ENCODE measurements at places on chromosomes 5 and 9.
A peak's percentile ranks its signal among the peaks of the same experiment; 100 is the strongest.

GRCh38 chr9:34647651-34648050, 1.2 kb downstream of the GALT start:
- no peak for DNase-seq

GRCh38 chr5:53469946-53470687, 10.3 kb upstream of the FST start:
- DNase-seq = peak; percentile 17

- DNase-seq = no peak
Observed at GRCh38 chr5:174180639-174181038, 135.1 kb downstream of the NSG2 start.

GRCh38 chr5:38323645-38324295, 65.4 kb downstream of the EGFLAM start:
- DNase-seq = no peak

GRCh38 chr9:106066940-106067524, 372.7 kb downstream of the TMEM38B start:
- DNase-seq = no peak

GRCh38 chr9:126842977-126843799, 17.3 kb upstream of the ZBTB34 start:
- DNase-seq = no peak

- DNase-seq = no peak
Observed at GRCh38 chr5:36939969-36940858, 63.6 kb downstream of the NIPBL start.

DNA sequence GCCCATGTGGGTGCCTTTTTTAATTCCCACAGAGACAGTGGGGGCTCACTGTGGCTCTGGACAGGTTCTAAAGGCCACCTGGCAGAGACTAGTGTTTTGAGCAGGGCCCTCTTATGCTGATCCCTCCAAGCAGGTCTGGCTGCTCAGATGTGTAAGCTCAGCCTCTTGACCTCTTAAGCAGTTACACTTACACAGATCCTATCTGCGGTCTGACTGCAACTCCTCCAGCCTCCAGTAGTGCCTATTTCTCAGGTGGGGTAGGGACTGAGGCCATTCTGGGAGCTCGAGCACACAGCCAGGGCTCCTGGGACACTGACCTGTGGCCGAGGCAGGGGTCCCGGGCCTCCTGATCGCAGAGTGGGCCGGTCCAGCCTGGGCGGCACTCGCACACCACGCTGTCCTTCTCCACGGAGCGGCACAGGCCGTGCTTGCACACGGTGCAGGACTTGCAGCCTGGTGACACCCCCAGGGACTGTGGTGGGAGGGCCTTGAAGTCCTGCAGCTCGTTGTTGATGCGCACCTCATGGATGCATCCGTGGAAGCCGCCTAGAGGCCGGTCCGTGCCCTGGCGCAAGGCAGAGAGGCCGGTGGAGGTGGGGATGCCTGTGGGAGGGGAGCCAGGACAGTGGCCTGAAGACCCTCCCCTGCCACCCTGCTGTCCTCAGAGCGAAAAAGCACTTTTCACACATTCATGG, 91.9 kb upstream of the PANK3 start:
- DNase-seq = no peak

DNA sequence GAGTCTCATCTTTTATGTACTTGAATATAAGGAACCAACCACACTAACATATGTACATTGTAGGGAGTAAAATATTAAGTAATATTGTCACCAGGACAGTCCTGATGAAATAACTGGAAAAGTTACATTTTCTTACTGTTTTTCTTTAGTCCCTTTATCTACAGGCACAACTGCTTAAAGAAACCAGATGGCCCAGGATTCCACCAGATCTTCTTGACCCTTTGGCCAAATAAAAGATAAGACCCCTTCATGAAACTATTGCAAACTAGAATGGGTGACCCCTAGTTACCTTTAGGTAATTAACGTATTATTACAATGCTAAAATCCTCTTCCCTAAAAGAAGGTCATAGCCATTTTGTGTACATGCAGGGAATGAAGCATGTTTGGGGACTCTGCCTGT, 106.3 kb upstream of the FTMT start:
- DNase-seq = no peak

DNA sequence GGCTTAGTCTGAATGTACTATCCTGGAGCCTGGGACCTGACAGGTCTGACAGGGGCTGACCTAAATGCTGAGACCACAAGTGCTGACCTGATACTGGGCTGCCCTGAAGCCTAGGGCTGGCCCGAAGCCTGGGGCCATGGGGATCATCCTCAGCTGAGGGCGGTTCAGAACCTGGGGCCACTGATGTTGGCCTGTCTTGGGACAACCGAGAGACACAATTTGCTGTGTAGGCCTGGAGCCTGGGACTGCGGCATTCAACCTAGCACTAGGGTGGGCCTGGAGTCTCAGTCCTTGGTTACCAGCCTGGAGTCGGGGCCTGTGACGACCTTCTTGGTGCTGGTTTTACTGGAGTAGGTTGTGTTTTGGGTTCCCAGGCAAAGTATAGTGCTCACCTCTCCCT, 46.3 kb downstream of the SRFBP1 start:
- no peak for DNase-seq

DNA sequence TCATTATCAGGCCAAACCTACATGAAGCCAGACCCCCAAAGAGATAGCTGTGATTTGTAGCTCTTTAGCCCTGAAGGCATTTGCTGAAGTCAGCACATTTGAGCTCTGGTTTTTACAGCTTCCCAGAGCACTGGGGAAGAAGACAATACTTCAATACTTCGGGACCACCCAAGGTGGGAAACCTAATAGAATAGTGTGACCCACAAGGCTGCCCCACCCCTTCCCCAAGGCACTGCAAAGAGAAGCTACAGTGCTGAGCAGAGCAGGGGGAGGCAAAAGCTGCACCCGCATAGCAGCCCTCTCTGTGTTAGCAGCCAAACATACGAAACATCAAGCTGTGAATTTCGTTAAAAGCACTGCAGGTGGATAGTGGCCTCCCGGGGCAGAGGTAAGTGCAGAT, 87.3 kb downstream of the HSD17B3 start:
- DNase-seq = no peak

DNA sequence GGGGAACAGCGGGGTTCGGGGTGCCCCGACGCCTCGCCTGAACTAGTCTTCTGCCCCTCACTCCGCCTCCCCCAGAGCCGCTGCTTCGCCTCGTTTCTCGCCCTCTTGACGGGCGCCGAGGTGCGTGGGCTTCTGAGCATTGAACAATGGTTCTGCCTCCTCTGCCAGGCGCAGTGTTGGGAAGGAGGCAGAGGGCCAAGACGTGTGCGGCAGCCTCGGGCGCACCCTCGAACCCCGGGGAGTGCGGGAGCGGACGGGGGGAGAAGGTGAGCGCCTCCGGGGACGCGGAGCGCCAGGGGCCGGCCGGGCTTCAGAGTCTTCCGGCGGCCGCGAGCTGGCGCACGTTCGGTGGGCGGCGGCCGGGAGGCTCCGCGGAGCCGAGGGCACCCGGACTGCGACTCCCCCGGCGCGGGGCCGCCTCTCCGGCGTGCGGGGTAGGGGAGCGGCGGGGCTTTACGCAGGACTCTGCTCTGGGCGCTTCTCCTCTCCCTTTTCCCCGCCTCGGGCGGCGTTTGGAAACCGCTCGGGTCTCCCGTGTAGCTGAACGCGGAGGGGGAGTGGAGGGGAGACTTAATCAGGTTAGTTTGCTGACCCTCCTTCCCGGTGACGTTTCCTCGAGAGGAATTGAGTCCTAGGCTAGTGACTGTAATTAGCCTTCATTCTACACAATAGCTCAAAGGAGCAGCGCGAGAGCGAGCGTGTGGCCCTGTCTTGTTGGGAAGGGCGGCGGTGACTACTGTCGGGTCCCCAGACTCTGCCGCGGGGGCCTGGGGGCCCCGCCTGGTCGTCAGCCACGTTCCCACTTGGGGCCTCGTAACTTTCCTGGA, 1.1 kb downstream of the VLDLR start:
- peak; percentile 69 for DNase-seq

DNA sequence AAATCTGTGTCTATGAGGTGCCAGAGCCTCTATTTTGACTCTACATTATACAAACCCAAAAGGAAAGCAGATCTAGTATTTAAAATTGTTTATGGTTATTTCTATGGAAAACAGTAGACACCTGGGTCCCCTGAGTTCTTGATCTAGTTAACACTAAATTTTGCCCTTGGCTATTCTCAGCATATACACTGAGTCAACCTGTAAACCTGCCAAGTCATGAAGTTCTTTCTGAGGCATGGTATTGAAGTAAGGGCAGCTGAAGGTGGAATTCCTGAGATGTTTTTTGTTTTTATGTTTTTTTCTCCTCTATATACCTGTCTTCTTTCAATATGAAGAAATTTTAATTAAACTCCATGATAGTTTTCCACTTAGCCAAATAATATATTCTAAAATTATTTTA, 120.2 kb downstream of the PDE4D start:
- no peak for DNase-seq

GRCh38 chr9:104177003-104177611, 83.0 kb downstream of the SMC2 start:
- peak; percentile 11 for DNase-seq

- DNase-seq = no peak
Observed at GRCh38 chr9:17816431-17817027, 237.7 kb downstream of the SH3GL2 start.

DNA sequence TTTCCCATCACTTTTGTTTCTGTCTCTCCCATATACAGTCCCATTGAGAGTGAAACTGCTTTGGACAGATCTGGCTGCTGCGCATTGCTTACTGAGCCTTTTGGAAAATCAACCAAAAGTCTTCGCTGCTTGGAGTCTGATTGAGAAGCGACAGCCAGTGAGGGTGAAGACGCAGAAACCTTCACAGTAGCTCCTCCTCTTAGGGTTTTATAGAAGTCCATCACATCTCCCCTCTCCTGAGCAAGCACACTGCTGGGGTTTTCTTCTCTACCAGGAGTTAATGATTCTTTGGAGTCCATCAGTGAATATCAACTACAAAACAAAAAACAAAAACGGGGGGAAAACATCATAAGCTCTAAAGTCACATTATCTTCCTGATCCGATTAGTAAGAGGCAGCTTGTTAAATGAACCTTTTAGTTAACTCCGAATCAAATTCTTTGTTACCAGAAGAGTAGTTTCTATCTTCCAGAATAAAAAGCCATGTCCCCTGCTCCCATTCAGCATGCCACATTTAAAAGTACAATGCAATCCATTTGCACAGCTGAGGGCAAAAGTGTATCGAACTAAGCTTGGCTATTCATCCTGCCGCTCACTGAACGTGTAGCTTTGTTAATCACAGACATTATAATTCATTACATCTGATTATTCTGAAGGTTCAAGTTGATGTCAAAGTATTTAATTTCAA, 2.8 kb downstream of the NR3C1 start:
- DNase-seq = no peak

- DNase-seq = peak; percentile 31
Observed at GRCh38 chr9:33690143-33690933, 105.0 kb upstream of the PRSS3 start.

GRCh38 chr5:175697846-175698245, 40.0 kb downstream of the HRH2 start:
- no peak for DNase-seq

DNA sequence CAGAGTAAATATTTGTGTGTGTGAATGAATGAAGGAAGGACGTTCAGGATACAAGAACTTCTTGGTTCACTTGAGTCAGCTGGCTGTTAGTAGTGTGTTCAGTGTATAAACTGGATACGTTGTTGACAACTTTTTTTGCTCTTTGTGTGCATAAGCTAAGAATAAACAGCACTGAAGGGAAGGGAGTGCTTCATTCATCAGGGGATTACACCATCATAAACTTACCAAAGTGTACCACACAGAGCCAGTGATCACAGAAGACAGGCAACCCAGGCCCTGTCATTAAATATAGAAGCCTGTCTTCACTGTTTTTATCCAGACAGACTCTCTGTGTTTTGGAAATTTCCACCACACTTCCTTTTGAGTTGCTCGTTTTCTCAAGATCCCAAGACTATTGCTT, 55.5 kb upstream of the MEF2C start:
- no peak for DNase-seq

GRCh38 chr5:17178373-17178675, 39.1 kb upstream of the BASP1 start:
- DNase-seq = no peak

GRCh38 chr9:76895186-76895585, 10.7 kb downstream of the PRUNE2 start:
- no peak for DNase-seq

GRCh38 chr5:142032747-142033631, 20.2 kb upstream of the GNPDA1 start:
- no peak for DNase-seq

DNA sequence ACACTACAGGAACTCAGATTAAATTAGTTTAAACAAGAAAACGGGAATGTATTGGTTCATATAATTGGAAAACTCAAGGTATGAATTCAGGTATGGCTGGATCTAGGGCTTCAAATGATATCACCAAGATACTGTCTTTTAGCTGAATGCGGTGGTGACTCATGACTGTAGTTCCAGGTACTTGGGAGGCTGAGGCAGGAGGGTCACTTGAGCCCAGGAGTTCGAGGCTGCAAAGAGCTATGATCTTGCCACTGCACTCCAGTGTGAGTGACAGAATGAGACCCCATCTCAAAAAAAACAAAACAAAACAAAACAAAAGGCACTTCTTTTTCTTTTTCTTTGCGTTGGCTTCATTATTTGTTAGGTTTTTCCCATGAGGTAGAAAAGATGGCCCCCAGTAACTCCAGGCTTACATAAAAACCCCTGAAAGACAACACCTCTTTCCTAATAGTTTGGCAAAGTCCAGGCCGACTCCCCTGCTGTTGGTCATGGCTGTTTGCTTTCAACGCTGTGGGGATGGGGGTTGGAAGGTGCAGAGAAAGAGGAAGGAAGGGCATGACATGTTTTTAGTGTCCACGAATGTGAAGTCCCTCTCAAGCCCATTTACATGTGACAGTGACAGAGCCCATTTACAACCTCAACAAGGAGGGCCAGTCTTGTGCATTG, 39.8 kb upstream of the CRB2 start:
- DNase-seq = peak; percentile 93

DNA sequence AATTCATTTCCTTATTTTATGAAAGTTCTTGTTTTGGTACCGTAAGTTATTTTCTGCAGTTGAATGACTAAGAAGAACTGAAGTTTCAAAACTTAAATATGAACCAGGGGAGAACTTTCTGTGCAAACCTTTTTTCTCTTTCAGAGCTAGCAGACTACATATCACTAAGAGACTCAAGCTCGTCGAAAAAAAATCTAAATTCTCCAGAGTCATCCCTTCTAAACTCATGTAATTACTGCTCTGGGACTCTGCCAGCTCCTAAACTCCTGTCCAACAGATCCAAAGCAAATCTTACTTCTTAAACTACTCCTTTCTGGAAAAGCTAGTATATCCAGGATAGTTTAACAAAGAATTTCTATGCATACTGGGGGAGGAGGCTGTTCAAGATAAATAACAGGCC, 87.0 kb upstream of the NR5A1 start:
- DNase-seq = no peak

GRCh38 chr5:124512952-124513632, 233.3 kb downstream of the ZNF608 start:
- DNase-seq = no peak
